Muscle of leg (tissue), 16 donors: ENCODE measurements at places on chromosomes 16 and 17. TPM values are rescaled to one million over a fixed set of nuclear protein-coding genes. Genes with fewer than 3 reads are reported as not detected.

The DLG4 gene
- 23.6 TPM for polyA plus RNA-seq

The GAS2L2 gene
- not detected for polyA plus RNA-seq

The SLC2A4 gene
- polyA plus RNA-seq, result 32.8 TPM

The DLX3 gene
- not detected for polyA plus RNA-seq

The KRT24 gene
- polyA plus RNA-seq, result 0.24 TPM

The HOXB2 gene
- 12.9 TPM for polyA plus RNA-seq
